ENCODE measurements at places on chromosomes 5 and 9. TPM values are rescaled to one million over a fixed set of nuclear protein-coding genes. Genes with fewer than 3 reads are reported as not detected.
A peak's percentile ranks its signal among the peaks of the same experiment; 100 is the strongest.

DNA sequence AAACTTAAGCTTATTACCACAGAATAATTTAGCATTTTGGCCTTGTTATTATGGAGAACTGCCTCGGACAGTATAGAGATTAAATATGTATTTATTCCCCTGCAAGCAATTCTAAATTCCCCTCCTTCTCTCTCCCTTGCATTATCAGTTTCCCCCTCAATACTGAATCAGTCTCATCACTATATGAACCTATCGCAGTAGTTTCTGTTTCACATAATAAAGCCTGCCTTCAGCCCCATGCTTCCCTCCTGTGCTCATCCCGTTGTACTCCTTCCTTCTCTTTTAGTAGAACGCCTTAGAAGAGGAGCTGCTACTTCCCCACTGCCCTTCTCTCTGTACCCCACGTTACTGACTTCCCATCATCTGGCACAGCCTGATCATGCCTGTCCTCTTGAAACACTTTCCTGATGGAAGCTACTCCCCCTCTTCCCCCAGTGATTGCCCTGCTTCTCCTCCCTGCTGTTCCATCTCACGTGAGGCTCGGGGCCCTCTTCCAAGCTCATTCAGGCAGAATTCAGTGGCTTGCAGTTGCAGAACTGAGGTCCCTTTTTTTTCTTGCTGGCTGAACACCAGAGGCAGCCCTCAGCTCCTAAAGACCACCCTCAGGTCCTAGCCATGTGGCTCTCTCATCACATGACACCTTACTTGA lies 93.4 kb downstream of the PPIC start:
- no peaks in the 10 kb centered on the region for H3K27me3 ChIP-seq
- no peak overlapping the region for H3K4me3 ChIP-seq
- no peak for DNase-seq

C6 gene
- total RNA-seq = not detected

CYLC2 gene
- total RNA-seq = not detected

GRCh38 chr9:124348831-124349230 lies 66.4 kb downstream of the PSMB7 start:
- H3K27me3 ChIP-seq = no peaks in the 10 kb centered on the region
- H3K4me3 ChIP-seq = no peak overlapping the region
- no peaks in the 10 kb centered on the region for H3K4me1 ChIP-seq
- H3K27ac ChIP-seq = no peak overlapping the region
- peak; percentile 41 for DNase-seq
